Right lung (tissue), 10 donors: ENCODE measurements at places on chromosomes 6 and 20. TPM values are rescaled to one million over a fixed set of nuclear protein-coding genes. Genes with fewer than 3 reads are reported as not detected.

- DNase-seq: no peak
Measured at GRCh38 chr6:137024237-137024990, 20.4 kb downstream of the IL20RA start.

DNA sequence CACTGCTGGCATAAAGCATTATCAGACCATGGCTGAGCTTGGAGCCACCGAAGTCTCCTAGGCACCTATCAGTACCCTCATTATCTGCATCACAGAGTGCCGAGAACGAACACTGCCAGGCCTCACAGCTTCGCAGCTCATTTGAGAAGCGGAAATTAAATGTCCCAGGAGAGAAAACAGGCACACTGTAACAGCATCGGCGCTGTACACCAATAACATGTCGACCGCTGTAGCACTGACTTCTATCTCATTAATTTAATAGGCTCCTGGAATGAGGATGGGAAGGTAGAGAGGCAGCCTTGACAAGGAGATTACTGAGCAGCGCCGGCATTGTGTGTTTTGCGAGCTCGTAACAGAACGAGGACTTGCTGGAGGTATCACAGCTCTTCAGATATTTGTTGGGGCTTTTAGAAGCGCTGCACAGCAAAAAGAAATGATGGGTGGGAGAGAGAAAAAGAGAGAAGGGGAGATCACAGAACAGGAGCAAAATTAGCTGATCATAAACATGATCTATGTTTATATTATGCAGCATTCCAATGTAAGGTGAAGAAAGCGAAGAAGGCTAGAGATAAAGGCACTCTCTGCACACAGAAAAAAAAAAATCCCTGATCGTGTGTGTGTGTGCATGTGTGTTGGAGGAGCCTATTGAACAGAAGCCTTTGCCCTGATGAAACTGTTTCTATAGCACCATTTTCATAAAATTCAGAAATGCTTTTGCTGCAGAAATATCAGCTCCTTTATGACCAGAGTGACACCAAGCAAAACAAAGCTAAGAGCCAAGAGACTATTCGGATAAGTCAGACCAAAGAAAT is 29.2 kb downstream of the ID4 start:
- DNase-seq: no peak

The TRIM39 gene
- polyA plus RNA-seq: 13.2 TPM

The CLVS2 gene
- polyA plus RNA-seq: 0.34 TPM

DNA sequence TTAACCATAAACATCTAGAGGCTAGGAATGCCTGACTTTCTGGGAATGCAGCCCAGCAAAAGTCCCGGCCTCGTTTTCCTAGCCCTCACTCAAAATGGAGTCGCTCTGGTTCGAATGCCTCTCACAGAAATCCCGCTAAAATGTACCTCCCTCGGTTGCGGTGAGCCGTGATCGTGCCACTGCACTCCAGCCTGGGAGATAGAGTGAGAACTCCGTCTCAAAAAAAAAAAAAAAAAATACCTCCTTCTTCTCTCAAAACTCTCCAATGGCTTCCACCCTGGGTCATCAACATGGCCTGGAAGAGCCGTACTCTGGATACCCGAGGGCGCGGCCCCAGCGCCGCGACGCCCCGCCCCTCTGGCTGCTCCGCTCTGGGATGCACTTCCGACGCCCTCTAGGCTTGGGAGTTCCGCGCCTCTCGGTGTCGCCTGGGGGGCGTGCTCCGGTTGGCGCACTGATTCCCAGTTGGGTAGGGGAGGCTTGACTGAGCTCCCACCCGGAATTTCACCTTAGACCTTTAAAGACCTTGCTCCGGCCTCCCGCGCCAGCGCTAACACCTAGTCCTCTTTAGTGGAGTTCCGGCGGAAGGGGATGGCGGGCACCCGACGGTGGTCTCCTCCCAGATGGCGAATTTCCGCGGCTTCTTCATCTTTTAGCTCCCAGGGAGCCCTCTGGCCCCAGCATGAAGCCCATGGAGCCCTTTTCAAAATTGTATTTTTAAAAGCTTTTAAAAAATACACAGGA is 12.3 kb downstream of the HMGN4 start:
- DNase-seq: no peak

The SYNDIG1 gene
- polyA plus RNA-seq: 6.4 TPM

DNA sequence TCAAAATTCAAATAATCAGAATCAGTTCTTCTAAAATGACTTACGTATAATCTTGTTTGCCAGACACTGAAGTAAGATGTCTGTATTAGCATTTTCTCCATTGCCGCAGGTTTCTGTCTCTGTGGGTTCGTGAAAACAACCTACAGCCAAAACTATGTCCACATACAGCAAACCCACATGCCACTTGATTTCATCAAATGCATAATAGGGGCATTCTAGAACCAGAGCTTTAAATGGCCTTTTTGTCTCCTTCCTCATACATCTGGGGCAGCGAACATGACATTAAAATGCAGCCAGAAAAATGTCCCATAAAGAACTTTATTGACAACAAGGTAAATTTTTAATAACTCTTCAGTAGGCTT is 90.2 kb upstream of the QKI start:
- DNase-seq: no peak

DNA sequence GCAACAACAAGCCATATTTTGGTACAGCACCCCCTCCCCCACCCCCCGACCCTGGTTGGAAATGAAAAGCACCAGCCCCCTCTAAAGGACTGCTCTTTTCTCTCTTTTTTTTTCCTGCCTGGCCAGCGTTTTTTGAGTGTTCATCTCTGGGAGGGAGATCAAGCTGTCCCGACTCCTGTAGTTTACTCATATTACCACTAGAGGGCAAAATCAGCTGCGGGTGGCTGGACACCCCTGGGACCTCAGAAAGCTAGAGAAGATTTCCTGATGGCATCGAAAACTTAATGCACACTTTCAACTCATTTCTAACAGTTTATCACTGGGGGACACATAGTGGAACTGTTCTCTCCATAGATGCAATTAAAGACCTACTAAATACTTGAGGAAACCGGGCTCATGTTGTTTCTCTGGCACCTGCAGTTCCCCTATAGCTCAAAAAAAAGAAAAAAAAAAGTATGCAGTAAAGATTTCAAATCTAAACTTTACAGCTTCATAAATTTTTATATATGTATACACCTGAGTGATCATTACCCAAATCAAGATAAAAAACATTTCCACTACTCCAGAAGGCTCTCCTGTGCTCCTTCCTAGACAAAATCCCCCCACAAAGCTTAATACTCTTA is 24.4 kb downstream of the CNBD2 start:
- DNase-seq: peak; percentile 57

DNA sequence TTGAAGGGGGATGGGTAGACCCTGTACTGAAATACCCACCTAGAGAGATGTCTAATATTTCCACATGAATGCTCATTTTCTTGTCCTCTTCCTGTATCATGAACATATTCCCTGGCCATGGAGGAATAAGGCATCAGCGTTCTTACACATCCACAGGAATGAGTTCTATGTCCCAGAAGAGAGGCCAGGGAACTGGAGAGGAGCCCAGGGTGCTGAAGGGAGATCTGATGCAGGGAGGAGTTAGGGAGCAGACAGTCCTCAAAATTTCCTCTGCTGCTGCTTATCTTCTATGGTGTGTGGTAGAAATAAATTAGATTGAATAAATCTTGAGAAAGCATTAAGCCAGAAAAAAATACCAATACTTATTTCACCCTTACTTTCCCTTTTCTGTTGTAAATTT is 295.0 kb downstream of the KCNQ5 start:
- no peak for DNase-seq
